RWPE2 (cell line): ENCODE measurements at places on chromosomes 4 and X.

- H3K4me3 ChIP-seq, result no peak overlapping the region
- H3K4me1 ChIP-seq, result peaks cover 3% of the 10 kb centered on the region
- no peaks in the 10 kb centered on the region for H3K27me3 ChIP-seq
Measured at GRCh38 chr4:95963456-95963855, 123.6 kb downstream of the PDHA2 start.

DNA sequence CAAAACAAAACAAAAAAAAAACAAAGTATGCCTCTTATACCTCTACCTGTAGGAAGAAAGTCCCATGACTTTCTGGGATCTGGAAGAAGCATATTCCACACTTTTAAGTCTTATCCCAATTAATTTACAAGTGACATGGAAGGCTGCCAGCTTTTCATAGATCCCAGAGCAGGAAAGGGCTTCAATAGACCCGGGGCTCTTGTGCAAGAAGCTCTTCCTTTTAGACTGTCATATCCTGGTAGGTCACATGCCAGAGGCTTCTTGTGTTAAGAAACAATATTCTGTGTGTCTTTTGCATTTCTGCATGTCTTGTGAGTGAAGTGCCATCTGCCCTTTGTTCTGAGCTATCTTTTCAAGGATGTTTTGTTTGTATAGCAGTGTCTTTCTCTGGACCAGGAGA lies 84.4 kb upstream of the PHOX2B start:
- no peaks in the 10 kb centered on the region for H3K4me1 ChIP-seq
- H3K4me3 ChIP-seq, result no peak overlapping the region
- no peaks in the 10 kb centered on the region for H3K27me3 ChIP-seq
- H3K36me3 ChIP-seq, result no peaks in the 10 kb centered on the region

- peaks cover 20% of the 10 kb centered on the region for H3K36me3 ChIP-seq
- H3K27ac ChIP-seq, result peak overlapping the region; percentile 73
- DNase-seq, result no peak
Measured at GRCh38 chrX:16870862-16871815, 977 bp upstream of the RBBP7 start.

DNA sequence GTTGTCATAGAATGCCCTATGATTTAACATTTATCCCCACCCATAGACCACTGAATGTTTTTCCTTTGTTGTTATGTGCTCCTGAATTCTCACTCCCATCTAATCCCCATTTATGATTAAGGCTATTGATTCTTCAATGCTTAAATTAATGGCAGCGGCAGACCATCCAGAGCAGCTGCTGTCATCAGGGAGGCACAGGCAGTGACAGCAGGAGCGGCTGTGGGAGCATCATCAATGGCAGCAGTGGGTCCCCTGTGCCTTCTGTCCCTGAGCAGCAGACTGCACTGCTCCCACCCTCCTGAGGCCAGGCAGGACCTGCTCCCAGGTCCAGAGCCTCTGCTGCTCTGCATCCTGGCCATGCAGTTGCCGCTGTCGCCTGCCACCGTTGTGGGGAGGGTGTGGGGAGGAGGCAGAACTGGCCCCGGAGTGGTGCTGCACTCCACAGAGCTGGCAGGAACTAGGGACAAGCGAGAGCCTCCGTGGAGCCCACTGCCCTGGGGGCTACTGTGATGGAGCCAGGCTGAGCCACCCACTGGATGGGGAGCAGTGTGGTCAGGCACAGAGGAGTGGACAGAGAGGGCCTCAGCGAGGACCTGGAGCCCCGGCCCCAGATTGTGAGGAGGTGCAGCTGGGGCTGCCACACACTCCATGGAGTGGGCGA lies 29.0 kb downstream of the NAA11 start:
- no peaks in the 10 kb centered on the region for H3K36me3 ChIP-seq
- H3K27ac ChIP-seq, result no peak overlapping the region
- H3K27me3 ChIP-seq, result no peaks in the 10 kb centered on the region
- peak; percentile 46 for DNase-seq

- H3K27ac ChIP-seq, result no peak overlapping the region
- no peaks in the 10 kb centered on the region for H3K36me3 ChIP-seq
- no peak for DNase-seq
- no peaks in the 10 kb centered on the region for H3K27me3 ChIP-seq
Measured at GRCh38 chr4:113555868-113556267, 205.7 kb downstream of the CAMK2D start.

- H3K27me3 ChIP-seq, result no peaks in the 10 kb centered on the region
- peaks cover 37% of the 10 kb centered on the region for H3K36me3 ChIP-seq
- no peak for DNase-seq
- no peaks in the 10 kb centered on the region for H3K4me1 ChIP-seq
- no peak overlapping the region for H3K27ac ChIP-seq
- H3K4me3 ChIP-seq, result no peak overlapping the region
Measured at GRCh38 chr4:118712872-118713271, 27.7 kb downstream of the METTL14 start.

DNA sequence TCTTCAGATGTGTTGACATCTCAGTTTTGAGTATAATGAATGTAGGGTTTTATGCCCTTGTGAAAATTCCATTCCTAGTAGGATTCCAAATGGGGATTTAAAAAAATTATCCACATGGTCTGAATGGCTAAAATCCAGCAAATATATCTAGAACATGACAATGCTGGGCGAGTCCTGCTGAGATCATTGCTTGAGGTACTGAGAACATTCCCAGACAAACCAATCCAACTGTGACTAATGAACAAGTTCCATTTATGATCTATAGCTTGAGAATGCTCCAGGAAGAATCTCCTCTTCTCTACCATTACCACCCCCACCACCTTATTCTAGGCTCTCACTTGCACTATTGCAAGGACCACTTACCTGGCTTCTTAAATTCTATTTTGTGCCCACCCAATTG lies 77.2 kb upstream of the IL1RAPL2 start:
- no peak overlapping the region for H3K4me3 ChIP-seq
- no peaks in the 10 kb centered on the region for H3K27me3 ChIP-seq
- no peaks in the 10 kb centered on the region for H3K36me3 ChIP-seq
- H3K4me1 ChIP-seq, result no peaks in the 10 kb centered on the region

- H3K4me3 ChIP-seq, result no peak overlapping the region
- no peaks in the 10 kb centered on the region for H3K27me3 ChIP-seq
- DNase-seq, result no peak
- H3K4me1 ChIP-seq, result peaks cover 2% of the 10 kb centered on the region
- no peaks in the 10 kb centered on the region for H3K36me3 ChIP-seq
Measured at GRCh38 chrX:152884171-152884570, 13.7 kb upstream of the ZNF185 start.

DNA sequence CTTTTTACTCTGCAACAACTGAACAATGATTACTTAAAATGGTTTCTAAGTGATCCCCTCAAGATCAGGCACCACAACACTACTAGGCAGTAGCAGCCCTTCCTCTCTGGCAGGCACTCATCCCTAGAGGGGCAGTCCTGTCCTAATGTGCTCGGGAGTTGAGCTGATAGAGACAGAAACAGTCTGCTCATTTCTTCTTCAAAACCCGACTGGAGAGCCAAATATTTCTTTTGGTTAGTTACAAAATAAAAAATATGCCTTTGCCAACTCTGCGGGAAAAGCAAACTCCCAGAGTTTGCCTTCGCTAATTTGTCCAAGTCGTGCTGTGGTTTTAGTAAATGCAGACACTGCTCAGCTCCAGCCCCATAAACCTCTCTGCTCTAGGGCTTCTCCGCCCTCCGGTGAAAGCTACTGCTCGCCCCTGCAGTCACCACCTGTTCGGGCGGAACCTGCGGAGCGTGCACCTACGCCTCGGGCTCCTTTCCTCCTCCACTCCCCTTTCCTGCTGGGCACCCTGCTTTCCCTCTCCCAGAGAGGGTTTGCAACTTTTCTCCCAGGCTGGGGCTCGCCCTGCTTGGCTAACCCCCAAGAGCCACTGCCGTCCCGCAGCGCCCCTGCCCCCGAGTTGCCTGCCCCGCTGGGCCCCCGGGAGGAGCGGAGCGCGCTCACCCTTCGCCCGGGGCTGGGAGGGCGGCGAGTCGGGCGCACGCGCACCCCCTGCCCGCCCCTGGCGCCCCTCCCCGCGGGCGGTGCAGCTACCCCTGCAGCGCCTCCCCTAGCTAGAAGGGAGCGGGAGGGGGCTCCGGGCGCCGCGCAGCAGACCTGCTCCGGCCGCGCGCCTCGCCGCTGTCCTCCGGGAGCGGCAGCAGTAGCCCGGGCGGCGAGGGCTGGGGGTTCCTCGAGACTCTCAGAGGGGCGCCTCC lies at the start of gene NPNT:
Gene NPNT, plus strand, starts transcription at position 812 of the 923 bp plus-strand sequence. CDS start 182 bp downstream, outside the sequence.
- H3K4me1 ChIP-seq, result peaks cover 10% of the 10 kb centered on the region
- H3K36me3 ChIP-seq, result no peaks in the 10 kb centered on the region
- no peak within 1 kb of the TSS for H3K27ac ChIP-seq
- no peak for DNase-seq

- no peaks in the 10 kb centered on the region for H3K4me1 ChIP-seq
- DNase-seq, result no peak
- no peak overlapping the region for H3K4me3 ChIP-seq
- no peaks in the 10 kb centered on the region for H3K27me3 ChIP-seq
- no peak overlapping the region for H3K27ac ChIP-seq
- no peaks in the 10 kb centered on the region for H3K36me3 ChIP-seq
Measured at GRCh38 chr4:23269566-23269965, 576.8 kb downstream of the GBA3 start.

DNA sequence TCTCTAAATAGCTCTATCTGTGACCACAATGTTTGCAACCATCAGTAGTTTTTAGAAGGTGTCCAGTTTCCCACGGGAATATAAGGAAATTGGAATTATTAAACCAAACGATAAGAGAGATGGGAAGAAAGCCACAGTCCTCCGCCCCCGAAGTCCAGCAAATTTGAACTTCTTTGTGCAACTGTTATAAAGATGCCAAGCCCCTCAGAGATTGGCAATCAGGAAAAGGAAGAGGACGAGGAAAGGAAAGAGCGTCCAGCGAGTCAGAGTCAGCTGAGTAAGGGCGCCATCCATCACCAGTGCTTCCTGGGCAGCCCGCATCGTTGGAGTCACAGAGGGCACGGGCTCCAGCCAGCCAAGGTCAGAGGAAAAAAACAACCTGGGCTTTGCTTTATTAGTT lies 35.7 kb downstream of the LDB2 start:
- no peak overlapping the region for H3K27ac ChIP-seq
- no peak for DNase-seq
- H3K4me3 ChIP-seq, result no peak overlapping the region
- H3K4me1 ChIP-seq, result no peaks in the 10 kb centered on the region

- no peaks in the 10 kb centered on the region for H3K36me3 ChIP-seq
- DNase-seq, result no peak
- H3K27me3 ChIP-seq, result no peaks in the 10 kb centered on the region
Measured at GRCh38 chrX:23383411-23383810, 48.8 kb downstream of the PTCHD1 start.

GRCh38 chr4:155805016-155805415 lies 46.2 kb downstream of the GUCY1B1 start:
- peaks cover 3% of the 10 kb centered on the region for H3K4me1 ChIP-seq
- no peak overlapping the region for H3K27ac ChIP-seq
- no peak overlapping the region for H3K4me3 ChIP-seq
- H3K27me3 ChIP-seq, result no peaks in the 10 kb centered on the region
- DNase-seq, result no peak

- H3K4me3 ChIP-seq, result no peak overlapping the region
- peak; percentile 68 for DNase-seq
- H3K27ac ChIP-seq, result no peak overlapping the region
- H3K27me3 ChIP-seq, result no peaks in the 10 kb centered on the region
- peaks cover 13% of the 10 kb centered on the region for H3K4me1 ChIP-seq
Measured at GRCh38 chrX:257681-258289, 23.4 kb upstream of the PLCXD1 start.

DNA sequence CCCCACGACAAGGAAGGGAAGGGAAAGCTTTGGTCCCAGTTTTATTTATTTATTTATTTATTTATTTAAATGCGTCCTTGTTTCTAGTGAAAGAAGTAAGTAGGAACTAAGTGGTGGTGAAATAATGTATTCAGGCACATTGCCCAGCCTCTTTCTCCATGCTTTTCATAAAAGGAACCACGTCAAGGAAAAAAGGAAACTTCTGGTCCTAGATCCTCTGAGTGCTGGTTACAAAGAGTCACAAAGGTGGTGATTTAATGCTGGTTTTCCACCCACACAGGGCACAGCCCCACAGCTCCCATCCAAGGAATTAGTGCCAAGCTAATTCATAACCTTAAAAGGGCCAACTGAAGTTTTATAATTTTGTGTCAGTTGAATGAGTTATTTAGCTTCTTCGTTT lies 206.6 kb upstream of the GYPA start:
- no peak overlapping the region for H3K27ac ChIP-seq
- no peaks in the 10 kb centered on the region for H3K36me3 ChIP-seq
- DNase-seq, result no peak
- no peak overlapping the region for H3K4me3 ChIP-seq

DNA sequence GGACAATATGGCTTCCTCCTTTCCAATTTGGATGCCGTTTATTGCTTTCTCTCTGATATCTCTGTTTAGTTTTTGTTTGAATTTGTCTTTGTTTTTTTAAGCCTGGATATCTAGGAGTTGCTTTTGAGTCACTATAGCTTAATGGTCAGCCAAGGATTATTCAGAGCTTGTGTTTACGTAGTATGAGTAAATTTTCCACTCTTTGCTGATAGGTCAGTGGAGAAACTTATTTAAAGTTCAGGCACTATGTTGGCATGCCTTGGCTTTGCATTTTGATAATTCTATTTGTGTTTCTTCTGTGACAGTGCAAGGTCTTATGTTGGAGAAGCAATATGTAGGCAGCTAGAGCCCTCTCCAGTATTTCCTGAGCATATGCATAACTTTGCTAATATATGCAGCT lies 315.2 kb downstream of the GRID2 start:
- no peak for DNase-seq
- no peaks in the 10 kb centered on the region for H3K27me3 ChIP-seq

DNA sequence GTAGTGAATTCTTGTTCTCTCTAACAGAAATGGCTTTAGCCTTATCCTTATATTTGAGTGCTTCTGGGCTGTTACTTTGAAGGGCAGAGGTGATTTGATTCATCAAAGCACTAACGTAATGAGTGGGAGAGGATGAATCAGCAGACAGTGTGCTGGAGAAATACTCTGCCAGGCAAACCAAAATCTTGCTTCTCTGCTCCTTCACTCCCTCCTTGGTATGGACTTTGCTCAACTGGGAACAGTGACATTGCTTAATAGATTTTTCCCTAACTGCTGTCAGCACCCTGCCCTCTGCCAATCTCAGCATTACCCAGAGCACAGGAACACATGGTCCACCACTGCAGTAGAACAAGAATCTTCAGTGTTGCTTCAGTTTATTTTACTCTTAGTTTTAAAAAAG lies 56.0 kb downstream of the PDLIM5 start:
- H3K27me3 ChIP-seq, result no peaks in the 10 kb centered on the region
- H3K4me1 ChIP-seq, result peaks cover 18% of the 10 kb centered on the region

DNA sequence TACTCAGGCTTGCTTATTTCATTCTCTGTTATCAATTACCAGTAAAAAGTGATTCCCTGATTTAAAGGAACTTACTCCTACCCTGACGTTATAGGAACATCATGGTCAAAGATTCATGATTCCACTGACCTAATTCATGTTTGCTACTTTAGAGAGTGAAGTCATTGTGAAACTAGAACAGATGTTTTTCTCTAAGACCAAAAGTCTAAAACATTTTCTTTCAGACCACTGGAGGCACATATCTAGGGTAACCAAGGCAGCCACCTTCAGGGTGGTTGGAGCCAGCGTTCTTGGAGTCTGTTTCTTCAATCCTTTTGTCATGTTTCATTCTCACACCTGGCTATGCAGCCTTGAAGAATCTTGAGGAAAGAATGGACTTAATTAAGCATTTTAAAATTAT lies 77.8 kb downstream of the GALNTL6 start:
- DNase-seq, result no peak
- no peaks in the 10 kb centered on the region for H3K4me1 ChIP-seq
- no peaks in the 10 kb centered on the region for H3K36me3 ChIP-seq
